Activated CD4-positive, alpha-beta T cell treated with anti-CD3 and anti-CD28 coated beads, Interleukin-2, amount 10 ng/mL, durations not matched to agents 7 days and 5 days (primary cell): ENCODE measurements at places on chromosomes 1 and 21.

GRCh38 chr1:1604374-1605033 lies 4.6 kb upstream of the FNDC10 start:
- DNase-seq = no peak

DNA sequence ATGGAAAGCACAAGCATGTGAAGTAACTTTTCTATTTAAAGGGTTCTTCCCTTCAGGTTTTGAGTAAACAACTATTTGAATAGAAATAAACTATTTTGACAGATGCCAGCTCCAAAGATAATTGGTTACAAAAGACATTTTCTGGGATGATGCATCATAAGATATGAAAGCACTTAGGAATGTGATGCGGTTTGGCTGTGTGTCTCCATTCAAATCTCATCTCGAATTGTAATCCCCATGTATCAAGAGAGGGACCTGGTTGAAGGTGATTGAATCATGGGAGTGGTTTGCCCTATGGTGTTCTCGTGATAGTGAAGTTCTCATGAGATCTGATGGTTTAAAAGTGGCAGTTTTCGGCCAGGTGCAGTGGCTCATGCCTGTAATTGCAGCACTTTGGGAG lies 6.4 kb downstream of the DISP1 start:
- no peak for DNase-seq

DNA sequence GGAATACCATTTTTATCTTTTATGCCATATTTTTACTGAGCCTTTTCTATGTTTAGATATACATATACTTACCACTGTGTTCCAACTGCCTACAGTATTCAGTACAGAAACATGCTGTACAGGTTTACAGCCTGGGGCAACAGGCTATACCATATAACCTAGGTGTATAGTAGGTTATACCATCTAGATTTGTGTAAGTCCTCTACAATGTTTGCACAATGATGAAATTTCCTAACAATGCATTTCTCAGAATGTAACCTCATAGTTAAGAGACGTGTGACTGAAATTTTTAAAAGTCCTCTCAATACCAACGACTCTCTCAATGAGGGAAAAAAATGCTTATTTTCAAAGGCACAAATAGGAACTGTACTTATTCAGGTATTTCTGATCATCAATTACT lies 21.7 kb downstream of the INTS7 start:
- DNase-seq = no peak

DNA sequence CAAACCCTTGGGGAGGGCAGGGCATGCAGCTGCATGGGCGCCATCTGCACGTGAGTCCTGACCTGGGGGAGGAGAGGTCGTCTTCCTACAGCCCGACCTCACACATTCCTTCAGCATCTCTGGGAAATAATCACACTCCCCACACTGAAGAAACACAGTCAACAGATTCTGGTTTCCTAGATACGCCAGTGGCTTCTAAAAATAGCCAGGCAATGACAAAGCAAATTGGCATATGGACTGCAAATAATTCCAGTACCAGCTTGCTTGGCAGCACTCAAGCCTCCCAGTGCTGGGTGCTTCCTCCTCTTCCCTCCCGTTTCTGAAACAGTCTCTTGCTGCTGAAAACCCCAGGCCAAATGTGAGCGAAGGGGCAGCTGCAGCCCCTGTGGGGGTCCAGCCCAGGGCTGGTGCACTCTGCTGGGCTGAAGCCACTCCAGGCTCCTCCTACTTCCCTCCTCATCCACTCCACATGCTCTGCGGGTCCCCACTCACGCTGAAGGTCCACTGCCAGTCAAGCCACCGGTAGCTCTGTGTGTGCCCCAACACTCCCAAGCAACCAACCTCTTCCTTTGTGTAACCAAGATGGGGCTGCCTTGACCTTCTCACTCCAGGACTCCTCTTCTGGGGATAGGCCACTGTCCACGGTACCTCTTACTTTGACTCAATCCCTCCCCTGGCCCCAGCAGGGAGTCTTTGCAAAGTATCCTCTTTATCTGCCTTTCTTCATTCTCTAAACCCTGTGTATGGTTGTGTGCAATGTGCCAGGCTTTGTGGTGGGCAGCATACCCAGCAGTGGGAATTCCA lies 69.0 kb downstream of the KCND3 start:
- DNase-seq = no peak

DNA sequence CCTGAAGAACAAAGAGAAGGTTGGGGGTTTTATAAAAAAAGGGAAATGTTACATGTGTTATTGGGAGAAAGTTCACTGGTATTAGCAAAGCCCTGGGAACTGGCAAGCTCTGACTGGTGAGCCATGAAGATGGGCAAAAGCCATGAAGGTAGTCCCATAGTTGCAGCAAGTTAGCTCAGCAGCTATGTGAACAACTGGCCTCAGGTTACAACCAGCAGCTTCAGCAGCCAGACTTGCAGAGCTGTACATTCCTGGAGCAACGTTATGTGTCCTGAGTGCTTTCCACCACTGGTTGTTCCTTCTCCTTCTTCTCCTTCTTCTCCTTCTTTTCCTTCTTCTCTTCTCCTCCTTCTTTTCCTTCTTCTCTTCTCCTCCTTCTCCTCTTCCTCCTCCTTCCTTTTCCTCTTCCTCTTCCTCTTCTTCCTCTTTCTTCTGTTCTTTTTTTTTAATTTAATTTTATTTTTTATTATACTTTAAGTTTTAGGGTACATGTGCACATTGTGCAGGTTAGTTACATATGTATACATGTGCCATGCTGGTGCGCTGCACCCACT lies 56.1 kb upstream of the TLR5 start:
- no peak for DNase-seq
